Left lobe of liver (tissue), 2 donors: ENCODE measurements at places on chromosomes 7 and 10.

- no peak for DNase-seq
Observed at GRCh38 chr10:125161707-125162119, 1.4 kb upstream of the CTBP2 start.

GRCh38 chr10:121455377-121455776 is 142.9 kb downstream of the FGFR2 start:
- DNase-seq: no peak

GRCh38 chr10:76115471-76116155 is 684.2 kb downstream of the LRMDA start:
- DNase-seq: no peak

DNA sequence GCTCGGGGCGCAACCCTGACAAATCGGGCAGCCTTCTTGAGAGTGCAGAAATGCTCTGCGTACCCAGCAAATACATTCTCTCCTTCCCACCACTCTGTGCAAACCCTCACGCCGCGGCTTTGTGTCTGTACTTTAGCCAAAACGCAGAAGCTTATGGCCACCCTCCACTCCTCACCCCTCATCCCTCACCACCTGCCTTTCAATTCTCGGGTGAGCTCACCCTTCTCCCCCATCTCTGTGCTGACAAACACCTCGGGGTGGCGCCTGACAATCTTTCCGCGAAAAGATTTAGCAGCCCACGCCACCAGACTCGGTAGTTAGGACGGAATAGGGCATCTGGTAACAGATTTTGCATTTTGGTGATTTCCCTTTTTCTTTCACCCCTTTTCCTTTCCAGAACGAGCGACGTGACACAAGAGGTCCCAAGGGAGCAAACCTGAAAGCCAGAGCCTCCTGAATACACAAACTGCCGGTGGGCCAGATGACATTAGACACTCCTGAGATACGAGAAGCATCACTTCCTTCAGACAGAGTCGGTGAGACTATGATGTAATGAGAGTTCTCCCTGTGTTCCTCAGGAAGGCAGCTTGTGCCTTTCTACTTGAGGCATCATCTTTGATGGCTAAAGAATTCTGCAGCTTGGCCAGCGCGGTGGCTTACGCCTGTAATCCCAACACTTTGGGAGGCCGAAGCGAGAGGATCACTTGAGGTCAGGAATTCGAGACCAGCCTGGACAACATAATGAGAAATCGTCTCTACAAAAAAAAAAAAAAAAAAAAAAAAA is 671 bp upstream of the ATAD1 start:
- no peak for DNase-seq

GRCh38 chr7:51452694-51453093 is 136.1 kb upstream of the COBL start:
- no peak for DNase-seq
